Stimulated activated naive CD8-positive, alpha-beta T cell treated with anti-CD3 and anti-CD28 coated beads, Interleukin-15, amount 100 ng/mL, for 72 hours (primary cell): ENCODE measurements at places on chromosomes 4 and X.

DNA sequence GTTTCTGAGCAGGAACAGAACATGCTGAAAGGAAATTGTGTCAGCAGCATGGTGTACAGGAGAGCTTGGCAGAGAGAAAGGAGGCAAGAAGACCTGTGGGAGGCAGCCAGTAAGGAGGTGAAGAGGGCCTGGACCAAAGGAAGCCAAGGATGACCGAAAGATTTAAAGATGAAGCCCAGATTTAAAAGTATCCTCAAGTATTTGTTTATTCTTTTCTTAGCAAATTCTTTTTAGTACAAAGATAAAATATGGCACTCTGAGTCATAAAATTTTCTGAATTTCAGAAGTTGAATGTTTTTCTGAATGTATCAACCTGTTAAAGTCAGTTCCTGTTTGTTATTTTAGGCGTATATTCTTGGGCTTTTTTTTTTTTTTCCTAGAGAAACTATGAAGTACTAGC lies 3.5 kb downstream of the PKD2 start:
- DNase-seq = no peak

- DNase-seq = no peak
Observed at GRCh38 chr4:187547316-187547715, 448.3 kb upstream of the ZFP42 start.

DNA sequence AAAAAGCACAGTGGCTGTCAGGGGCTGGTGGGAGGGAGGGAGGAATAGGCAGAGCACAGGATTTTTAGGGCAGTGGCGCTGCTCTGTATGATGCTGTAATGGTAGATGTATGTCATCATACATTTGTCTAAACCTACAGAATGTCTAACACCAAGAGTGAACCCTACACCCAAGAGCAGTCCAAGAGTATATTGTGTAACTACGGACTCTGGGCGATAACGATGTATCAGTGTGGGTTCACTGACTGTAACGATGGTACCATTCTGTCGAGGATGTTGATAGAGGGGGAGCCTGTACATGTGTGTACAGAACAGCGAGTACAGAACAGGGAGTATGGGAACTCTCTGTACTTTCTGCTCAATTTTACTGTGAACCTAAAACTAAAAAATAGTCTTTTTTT lies 76.5 kb downstream of the HAUS3 start:
- no peak for DNase-seq

GRCh38 chr4:152009031-152009670 lies 248.3 kb upstream of the GATB start:
- no peak for DNase-seq

DNA sequence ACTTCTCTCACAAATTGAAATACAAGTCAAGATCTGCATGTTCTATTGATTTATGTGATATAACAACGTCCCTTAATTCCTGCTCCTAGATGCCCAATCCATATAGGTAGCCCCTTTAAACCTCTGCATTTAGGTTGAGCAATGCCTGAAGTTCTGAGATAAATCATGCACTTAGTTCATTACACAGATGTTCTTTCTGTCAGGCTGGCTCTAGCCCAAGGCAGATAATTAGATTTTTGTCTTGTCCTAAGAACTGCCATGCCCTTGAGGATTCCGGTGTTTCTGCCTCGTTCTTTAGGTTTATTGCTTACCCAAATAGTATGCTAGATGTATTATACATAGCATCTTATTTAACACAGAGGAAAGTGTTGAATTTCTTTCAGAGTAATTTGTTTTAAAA lies 143.1 kb downstream of the TRAM1L1 start:
- no peak for DNase-seq

DNA sequence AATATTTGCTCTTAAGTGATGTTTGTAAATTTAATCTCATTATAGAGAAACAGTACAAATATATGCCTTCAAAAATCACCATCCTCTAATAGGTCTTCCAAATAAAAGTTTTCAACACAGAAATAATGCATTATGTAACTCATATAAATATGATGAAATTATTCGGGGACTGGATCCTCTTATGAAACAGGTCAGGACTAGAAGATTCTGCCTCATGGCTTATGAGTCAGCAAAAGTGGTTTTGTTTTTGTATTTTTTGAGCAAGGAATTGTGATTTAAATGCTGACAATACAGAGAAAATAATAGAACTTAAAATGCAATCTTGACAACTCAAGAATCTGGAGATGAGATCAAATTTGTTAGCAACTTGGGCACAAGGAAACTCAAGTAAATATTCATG lies 179.7 kb upstream of the NDP start:
- no peak for DNase-seq

- DNase-seq = no peak
Observed at GRCh38 chrX:131067216-131067615, 9.1 kb downstream of the ARHGAP36 start.

DNA sequence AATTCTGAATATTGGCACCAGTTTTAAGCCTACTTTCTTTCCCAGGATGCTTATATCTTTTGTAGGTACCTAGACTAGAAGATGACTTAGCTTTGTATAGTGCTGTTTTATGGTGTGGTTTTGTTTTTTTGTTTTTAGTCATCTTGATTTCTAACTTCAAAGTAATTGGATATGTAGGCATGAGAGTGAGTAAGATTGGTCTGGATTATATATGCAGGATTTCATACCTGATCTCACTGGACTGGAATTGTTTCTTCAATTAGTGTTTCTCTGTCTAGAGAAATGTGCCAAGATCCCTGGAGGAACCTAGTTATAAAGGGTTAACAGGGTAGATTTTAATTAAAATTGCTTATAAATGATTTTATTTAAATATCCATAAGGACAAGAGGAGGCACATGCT lies 23.1 kb downstream of the NAP1L5 start:
- DNase-seq = no peak

GRCh38 chr4:183635321-183635720 lies 23.7 kb downstream of the RWDD4 start:
- DNase-seq = no peak

GRCh38 chr4:764405-765169 lies 59.0 kb downstream of the PCGF3 start:
- no peak for DNase-seq

GRCh38 chrX:42809569-42809968 lies 31.6 kb upstream of the PPP1R2C start:
- DNase-seq = no peak

DNA sequence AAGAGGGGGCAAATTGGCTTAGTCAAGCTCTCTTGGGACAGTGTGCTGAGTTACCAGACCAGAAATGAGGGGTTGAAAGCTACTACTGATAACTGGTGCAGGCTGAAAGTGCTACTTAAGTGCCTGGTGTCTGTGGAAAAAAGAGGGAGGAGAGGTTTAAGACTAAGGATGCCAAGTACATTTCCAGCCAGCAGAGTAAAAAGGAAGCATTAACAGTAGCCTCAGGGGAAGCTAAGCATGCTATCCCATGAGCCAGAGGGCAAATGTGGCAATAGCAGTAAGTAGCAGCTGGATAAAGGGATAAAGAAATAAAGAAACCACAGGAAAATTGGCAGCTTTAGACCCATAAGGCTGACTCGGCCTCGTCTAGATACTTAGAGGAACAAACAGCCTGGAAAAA lies 196.3 kb upstream of the MAB21L2 start:
- DNase-seq = no peak

DNA sequence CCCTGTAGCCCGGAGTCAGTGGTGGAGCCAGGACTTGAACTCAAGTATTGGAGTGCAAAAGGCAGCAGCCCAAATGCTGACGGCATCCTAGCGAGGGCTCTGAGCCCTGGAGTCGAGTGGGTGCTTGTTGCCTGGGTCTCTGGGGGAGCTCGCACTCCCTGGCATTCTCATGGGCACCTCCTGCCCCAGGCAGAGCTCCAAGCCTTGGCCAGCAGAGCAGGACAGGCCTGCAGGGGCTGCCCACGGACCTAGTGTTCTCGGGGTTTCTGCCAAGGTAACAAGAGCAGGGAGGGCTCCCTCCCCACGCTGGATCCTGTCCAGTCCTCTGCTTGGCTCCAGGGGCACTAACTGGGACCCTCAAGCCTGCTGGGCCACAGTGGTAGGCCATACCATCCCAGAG lies 17.6 kb upstream of the WFS1 start:
- no peak for DNase-seq

- DNase-seq = no peak
Observed at GRCh38 chrX:104566681-104567501, 892 bp downstream of the IL1RAPL2 start.

DNA sequence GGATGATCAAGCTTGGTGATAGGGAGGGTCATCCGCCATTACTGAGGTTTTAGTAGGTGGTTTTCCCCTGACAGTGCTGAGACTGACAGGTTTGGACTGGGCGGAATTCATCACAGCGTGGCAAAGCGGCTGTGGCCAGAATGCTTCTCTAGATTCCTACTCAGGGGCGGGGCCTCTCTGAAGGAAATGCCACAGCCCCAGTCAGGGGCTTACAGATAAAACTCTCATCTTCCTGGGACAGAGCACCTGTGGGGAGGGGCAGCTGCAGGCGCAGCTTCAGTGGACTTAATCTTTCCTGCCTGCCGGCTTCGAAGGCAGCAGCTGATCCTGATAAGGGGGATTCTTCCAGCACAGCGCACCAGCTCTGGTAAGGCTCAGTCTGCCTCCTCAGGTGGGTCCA lies 316.7 kb downstream of the RPA4 start:
- no peak for DNase-seq

DNA sequence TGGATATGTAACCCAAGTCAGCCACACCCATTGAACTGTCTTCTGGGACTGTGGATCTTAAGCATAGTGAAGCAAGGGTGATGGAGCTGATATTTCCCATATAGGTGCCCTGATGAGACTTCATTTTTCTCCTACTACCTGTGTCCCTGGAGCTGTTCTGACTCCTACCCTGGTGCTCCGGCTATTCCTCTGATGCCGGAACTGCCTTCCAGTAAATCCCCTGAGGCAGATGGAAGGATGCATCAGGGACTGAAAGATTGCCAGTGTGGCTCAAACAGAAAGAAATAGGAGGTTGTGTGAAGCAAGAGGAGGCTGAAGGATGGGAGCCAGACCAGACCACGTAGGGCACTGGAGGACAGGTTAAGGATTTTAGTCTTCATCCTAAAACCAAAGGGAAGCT lies 74.7 kb downstream of the HOPX start:
- no peak for DNase-seq

DNA sequence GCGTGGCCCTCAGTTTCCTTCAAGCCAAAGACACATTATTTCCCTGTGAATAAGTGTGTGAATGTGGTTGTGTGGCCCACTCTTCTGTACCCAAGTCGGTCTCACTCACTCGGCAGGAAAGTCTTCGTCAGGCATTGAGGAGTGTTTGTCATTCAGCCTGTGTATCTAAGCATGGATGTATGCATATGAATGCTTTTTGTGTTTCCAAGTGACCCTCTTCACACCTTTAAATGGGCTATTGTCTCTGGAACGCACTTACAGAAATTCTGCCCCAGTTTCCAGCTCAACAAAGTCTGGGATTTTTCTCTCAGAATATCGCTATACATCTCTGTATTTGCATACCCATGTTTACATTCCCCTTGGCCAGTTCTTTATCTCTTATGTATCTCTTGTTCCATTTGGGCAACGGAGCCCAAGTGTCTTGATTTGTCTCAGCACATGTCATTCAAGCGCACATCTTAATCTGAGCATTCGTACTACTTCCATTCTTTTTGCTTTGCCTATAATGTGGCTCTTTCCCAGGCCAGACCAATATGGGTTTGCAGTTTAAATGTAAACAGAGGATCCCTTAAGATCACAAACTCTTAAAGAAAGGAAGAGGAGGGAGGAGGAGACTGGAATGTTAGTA lies 4.8 kb downstream of the BCOR start:
- DNase-seq = no peak

DNA sequence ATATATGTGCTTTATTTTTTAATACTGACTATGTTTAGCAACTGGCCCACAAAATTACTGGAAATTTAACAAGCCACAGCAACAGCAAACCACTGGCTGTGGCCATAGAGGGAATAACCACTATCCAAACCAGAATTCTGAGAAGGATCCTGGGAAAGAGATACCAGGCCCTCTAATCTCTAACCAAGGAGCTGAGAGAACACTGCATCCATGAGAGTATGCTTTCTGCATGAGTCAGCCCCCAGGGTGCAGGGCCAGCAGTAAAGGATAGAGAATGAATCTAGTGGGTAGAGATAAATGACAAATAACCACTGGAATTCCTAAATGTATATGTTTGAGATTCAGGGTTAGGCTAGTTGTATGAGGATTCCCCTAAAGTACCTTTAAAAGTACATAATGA lies 221.8 kb downstream of the KIT start:
- DNase-seq = no peak

- DNase-seq = no peak
Observed at GRCh38 chr4:7708238-7708637, 231.4 kb downstream of the AFAP1 start.

DNA sequence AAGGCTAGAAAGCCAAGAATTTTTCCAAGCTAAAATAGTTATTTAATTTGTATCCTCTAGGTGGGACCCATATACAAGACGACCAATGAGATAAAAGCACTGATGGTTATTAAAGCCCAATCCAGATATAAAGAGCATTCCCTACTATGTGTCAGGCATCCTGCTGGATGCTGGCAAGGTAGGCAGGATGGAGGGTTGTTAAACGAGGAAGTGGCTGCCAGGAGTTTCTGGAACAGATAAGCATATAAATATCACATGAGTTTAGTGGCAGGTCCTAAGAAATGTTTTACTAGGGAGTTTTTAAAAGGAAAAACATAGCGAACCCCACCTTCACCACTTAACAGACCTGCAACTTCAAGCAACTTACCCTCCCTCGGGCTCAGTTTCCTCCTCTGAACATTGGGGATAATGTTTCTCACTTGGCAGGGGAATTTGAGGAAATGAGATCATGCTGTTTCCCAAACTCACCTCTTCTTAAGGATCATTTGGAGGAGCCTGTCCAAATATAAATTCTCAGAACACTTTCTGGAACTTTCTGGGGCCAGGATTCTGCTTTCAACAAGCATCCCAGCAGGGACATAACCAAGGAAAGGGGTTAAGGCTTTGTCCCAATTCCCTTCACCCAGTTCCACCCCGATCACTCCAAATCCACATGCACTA lies 94.3 kb upstream of the LDB2 start:
- DNase-seq = no peak

- DNase-seq = no peak
Observed at GRCh38 chr4:17168571-17168970, 270.1 kb upstream of the LDB2 start.

GRCh38 chr4:89026542-89026941 lies 30.4 kb downstream of the FAM13A start:
- DNase-seq = no peak

DNA sequence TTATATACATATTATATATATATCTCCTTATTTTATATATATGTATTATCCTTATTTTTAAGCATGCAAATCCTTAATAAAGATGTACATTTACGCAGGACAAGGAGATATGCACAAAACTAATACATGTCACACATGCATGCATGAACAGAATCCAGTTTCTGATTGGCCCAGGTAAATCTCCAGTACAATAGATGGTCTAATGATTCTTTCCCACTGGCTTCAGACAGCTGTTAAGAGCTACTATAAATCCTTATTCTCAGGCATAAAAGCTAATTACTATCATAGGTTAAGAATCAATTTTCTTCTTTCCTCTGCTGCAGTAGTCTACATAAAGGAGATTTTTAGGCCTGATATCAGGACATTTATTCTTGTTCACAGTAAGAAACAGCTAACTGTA lies 689.8 kb downstream of the KCTD8 start:
- no peak for DNase-seq
